Fibroblast of skin of left quadriceps (primary cell): ENCODE measurements at places on chromosomes 5 and 9.

DNA sequence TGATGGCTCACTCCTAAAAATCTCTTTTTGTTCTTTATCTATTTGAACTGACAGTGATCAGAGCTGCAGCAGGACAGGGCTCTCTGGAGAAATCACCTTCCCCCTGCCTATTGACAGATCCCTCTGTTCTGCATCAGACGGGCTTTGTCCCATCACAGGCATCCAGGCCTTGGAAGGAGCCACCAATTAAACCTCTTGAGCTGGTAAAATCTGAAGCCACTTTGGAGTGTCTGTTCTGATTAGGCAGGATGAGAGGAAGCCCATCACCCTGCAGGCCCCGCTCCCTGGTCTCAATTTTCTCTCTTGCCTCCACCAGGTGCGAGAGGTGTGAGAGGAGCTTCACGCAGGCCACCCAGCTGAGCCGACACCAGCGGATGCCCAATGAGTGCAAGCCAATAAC, 97.7 kb downstream of the PRDM6 start:
- no peak for DNase-seq

- peak; percentile 44 for DNase-seq
These were observed 173.6 kb downstream of the ARL15 start for GRCh38 chr5:54136516-54137440.

GRCh38 chr5:33925278-33925677, 10.9 kb upstream of the RXFP3 start:
- no peak for DNase-seq

GRCh38 chr9:95845751-95846150, 29.7 kb upstream of the ERCC6L2 start:
- no peak for DNase-seq
